ENCODE measurements at places on chromosomes 7 and 10. TPM values are rescaled to one million over a fixed set of nuclear protein-coding genes. Genes with fewer than 3 reads are reported as not detected.

GRCh38 chr7:101838837-101839483 is 21.5 kb downstream of the CUX1 start:
- no peak for ATAC-seq

- ATAC-seq = peak; percentile 83
These were observed 222.1 kb downstream of the GLI3 start for GRCh38 chr7:42014625-42015618.

GRCh38 chr7:46131916-46132795 is 211.1 kb upstream of the IGFBP3 start:
- ATAC-seq = peak; percentile 66

GRCh38 chr7:44415510-44415909 is 74.9 kb downstream of the NUDCD3 start:
- no peak for ATAC-seq

LRRC18 gene
- not detected for total RNA-seq

KCND2 gene
- total RNA-seq = 14.7 TPM

ADAMTS14 gene
- 0.29 TPM for total RNA-seq
